Esophagus muscularis mucosa (tissue), 4 donors: ENCODE measurements at places on chromosomes 5 and 9. TPM values are rescaled to one million over a fixed set of nuclear protein-coding genes. Genes with fewer than 3 reads are reported as not detected.

DNA sequence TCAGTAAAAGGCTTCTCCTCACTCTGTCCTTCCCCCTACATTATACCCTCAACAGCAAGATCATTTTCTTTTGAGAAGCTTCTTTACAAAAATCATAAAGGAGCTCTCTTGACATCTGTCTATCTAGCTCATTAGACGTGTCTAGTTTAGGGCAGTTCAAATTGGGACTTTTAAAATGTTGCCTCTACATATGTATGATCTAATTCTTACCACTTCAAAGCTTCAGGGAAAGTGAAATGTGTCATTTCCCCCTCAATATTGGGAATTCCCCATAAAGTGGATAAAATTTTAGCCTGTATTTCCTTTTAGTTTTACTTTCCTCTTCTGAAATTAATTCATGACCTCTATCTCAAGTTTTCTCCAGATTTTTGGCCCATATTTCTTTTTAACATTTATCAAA, 323.7 kb downstream of the ARRDC3 start:
- no peak for DNase-seq

DNA sequence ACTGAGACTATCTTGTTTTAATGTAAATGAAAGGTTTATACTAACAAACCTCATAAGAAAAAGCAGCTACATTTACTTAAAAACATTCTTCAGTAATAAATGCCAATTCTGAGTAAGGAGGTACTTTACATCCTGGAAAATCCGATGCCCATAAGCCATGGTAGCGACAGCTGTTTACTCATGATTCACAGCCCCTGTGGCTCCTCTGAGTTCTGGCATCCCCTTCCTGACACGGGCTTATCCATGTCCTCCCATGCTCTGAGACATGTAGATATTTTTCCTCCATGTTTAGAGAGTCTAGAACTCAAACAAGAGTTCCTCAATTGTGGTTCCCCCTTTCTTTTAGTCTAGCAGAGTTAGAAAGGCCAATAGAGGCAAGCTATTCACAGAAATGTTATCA, 63.1 kb upstream of the DEPDC1B start:
- DNase-seq: no peak

NUTM2G gene
- not detected for total RNA-seq

OBP2B gene
- not detected for total RNA-seq
